ENCODE measurements at places on chromosomes 1 and 21.

GRCh38 chr1:67059346-67059745, 5.4 kb upstream of the SLC35D1 start:
- peak; percentile 6 for DNase-seq

DNA sequence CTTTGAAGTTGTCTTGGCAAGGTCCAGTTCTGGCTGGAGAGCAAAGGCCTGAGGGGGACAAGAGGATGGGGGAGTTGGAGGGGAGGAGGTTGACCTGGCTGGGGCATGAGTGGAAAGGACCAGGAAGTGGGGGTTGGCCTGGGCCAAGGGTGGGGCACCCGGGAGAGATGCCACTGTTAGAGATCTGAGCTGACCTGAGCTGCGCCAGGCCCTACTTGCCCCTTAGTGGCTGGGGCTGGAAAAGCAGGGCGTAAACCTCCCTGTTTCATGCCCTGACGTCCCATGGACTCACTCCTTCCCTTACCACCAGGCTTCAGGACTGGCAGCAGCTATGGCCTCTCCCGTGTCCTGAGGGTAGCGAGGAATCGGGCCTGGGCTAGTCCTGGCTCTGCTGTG, 16.9 kb downstream of the FAAH start:
- no peak for DNase-seq

- DNase-seq, result peak; percentile 35
Measured at GRCh38 chr1:180652792-180653191, 21.0 kb downstream of the XPR1 start.

DNA sequence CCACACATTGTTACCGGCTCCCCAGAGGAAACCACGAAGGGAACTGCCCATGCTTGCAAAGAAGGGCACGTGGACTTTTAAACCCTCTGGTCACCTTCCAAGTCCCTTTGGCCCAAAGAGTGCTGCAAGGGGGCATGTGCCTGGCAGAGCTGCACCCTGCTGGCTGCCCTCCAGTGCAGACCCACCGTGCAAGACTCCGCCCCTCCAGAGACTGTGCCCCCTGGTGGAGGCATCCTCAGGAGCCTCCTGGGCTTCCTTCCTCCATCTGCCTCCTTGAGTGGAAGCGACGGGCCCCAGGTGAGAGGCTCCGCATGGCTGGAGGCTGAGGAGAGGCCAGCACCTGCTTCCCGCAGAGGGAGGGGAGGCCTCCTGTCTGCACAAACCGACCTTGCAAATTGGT, 100.6 kb downstream of the CRYAA start:
- DNase-seq, result no peak

GRCh38 chr1:234489007-234489697, 10.2 kb upstream of the TARBP1 start:
- DNase-seq, result no peak

DNA sequence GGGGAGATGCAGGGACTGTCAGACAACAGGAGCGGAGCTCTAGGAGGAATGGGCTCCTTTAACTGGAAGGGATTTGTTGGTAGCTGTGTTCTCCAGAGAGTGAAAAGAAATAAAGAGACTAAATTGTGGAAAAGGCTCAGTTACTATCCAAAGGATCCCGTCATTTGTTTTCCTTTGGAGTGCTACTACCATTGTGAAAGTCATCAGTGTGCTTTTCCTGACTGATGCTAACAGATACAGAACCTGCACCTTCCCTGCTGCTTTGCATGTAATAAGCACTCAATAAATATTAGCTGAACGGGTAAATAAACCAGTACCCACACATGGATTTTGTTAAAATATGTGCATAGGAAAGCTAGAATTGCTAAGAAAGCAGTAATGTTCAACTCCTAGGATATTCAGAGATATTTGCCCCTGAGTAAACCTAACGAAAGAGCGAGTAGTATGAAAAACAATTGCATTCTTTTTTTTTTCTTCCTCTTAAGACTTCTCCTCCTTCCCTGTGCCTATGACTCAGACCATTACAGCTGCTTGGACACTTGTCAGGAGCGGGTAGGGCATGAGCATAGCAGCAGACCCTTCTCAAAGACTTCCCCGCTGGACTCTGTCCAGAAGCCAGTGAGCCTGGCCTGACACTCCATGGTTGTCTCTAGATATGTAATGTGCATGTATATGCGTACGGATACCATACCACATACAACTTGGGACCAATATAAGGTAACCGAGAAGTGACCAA, 41.7 kb downstream of the PTGFRN start:
- DNase-seq, result peak; percentile 91

DNA sequence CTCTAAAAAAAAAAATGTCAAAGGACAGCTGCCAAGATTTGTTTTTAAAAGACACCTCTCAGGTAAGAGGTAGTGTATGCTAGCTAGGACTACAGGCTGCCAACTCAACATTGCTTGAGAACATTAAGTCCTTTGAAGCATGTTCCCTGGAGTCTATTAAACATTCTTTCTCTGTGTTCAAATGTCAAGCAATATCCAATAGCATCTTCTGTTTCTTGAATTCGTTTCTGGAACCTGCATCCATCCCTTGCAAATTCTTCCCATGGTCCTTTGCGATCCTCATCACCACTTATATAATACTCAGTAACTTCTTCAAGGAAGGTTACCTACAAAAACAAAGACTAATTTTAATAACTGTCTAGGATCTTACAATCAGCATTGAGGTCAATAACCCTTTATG, 5.6 kb downstream of the PPP1R15B start:
- DNase-seq, result no peak

GRCh38 chr1:7223334-7224080, 438.3 kb downstream of the CAMTA1 start:
- peak; percentile 73 for DNase-seq

- DNase-seq, result no peak
Measured at GRCh38 chr21:26123012-26123411, 47.6 kb downstream of the APP start.

DNA sequence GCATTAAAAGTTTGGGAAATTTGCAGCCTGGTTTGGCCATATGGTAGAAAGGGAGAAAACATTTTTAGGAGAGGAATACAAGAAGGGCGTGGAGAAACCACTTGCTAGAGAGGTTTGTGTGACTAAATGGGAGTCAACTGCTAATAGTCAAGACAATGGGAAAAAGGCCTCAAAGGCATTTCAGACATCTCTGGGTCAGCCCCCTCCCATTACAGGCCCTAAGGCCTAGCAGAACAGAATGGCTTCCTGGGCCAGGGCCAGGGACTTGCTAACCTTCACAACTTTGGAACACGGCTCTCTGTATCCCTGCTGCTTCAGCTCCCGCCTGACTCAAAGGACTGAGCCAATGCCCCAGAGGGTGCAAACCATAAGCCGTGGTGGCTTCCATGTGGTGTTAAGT, 752.3 kb upstream of the ADAMTS5 start:
- no peak for DNase-seq

GRCh38 chr1:214111796-214112195, 124.0 kb downstream of the PROX1 start:
- DNase-seq, result no peak

DNA sequence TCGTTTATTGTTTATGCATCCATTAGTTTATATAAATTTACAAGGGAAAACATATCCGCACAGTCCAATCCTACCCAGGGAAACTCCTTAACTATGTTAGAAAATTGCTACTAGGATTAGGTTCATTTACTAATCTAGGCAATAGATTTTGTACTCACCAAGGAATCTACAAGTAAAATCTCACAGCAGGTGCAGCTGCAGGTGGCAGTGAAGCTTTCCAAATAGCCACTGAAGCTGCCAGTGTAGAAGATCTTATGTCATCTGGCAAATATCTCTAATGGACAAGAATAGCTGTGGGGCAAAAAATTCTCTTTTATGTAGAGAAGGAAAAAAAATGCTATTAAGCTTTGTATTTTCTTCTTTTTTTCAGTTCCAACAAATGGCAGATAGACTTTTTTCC, 963.4 kb upstream of the ADGRL4 start:
- no peak for DNase-seq

GRCh38 chr21:37835481-37835880, 80.8 kb downstream of the KCNJ6 start:
- no peak for DNase-seq

- DNase-seq, result no peak
Measured at GRCh38 chr1:204339541-204339940, 20.2 kb downstream of the PLEKHA6 start.

GRCh38 chr21:27776925-27777553, 810.2 kb upstream of the ADAMTS5 start:
- DNase-seq, result no peak

- peak; percentile 29 for DNase-seq
Measured at GRCh38 chr1:235954306-235955283, 87.9 kb upstream of the LYST start.

- peak; percentile 83 for DNase-seq
Measured at GRCh38 chr21:29221253-29221744, 77.4 kb upstream of the BACH1 start.

- no peak for DNase-seq
Measured at GRCh38 chr1:229012823-229013222, 258.1 kb upstream of the RAB4A start.

DNA sequence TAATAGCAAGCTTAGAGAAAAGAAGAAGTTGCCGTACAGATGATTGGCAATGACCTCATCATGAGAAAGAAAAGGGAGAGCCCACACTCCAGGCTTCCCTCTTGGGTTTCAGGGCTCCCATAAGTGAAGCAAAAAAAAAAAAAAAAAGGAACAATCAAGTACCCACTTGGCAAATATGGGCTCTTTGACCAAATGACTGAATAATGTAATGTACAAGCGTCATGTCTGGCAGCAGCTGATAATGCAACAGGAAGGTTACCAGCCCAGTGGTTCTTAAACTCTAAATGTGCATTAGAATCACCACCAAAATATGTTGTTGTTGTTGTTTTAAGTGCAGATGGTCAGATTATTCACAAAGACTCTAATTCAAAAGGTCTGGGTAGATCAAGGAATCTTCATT, 13.5 kb downstream of the TNFSF4 start:
- peak; percentile 69 for DNase-seq

DNA sequence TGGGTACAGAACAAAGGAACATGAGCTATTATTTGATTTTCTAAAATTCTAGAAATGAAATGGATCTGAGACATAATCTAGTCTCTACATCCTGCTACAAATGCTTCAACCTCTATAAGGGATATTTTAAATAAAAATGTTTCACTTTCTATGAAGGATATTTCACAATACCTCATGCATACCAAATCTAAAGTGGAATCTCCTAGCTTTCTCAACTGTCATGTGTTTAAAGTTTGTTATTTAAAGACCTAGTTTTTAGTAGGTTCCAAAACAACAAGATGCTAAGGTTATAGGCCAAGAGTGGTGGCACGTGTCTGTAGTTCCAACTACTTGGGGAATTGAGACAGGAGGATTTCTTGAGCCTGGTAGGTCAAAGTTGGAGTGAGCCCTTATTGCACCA, 47.6 kb downstream of the KDM5B start:
- no peak for DNase-seq

- peak; percentile 44 for DNase-seq
Measured at GRCh38 chr1:107829036-107829770, 135.8 kb downstream of the VAV3 start.

- no peak for DNase-seq
Measured at GRCh38 chr1:74681449-74681848, 7.9 kb upstream of the ERICH3 start.

DNA sequence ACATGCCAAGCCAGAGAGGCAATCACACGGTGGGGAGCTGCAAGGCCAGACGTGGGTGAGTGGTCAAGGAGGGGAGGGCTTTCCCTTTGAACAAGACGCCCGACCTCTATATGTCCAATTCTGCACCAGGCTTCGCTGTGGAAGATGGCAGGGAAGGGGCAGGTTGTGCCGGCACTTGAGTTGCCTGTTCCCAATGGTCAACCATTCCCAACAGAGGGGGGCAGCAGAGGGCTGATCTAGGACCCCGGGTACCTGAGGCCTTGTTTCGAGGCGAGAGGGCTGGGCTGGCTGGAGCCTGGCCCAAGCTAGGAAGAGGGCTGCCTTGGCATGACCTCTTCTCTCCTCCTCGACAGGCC, 64.9 kb downstream of the TMEM53 start:
- DNase-seq, result peak; percentile 49

DNA sequence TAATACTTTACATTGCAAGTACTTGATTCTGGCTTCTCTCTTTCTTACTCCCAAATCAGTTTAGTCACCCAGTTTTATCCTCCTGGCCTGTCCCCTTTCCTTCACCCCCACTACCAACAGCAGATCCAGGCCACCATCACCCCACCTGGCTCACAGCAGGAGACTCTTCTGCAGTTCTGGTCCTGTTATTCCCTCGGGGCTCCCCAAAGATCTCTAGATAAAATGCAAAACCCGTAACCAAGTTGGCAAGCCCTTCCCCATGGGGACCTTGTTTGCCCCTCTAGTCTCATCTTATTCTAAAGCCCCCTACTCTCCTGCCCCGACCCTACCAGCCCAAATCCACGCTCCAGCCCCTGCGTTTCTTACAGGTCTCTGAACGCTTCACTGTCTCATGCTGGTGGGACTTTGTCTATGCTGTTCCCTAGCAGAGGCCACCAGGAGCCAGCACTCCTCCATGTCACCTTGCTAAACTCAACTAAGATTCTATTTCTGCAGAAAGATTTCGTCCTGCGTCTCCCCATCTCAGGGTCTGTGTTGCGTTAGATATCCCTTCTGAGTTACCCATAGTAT, 4.0 kb downstream of the ABCG1 start:
- no peak for DNase-seq

DNA sequence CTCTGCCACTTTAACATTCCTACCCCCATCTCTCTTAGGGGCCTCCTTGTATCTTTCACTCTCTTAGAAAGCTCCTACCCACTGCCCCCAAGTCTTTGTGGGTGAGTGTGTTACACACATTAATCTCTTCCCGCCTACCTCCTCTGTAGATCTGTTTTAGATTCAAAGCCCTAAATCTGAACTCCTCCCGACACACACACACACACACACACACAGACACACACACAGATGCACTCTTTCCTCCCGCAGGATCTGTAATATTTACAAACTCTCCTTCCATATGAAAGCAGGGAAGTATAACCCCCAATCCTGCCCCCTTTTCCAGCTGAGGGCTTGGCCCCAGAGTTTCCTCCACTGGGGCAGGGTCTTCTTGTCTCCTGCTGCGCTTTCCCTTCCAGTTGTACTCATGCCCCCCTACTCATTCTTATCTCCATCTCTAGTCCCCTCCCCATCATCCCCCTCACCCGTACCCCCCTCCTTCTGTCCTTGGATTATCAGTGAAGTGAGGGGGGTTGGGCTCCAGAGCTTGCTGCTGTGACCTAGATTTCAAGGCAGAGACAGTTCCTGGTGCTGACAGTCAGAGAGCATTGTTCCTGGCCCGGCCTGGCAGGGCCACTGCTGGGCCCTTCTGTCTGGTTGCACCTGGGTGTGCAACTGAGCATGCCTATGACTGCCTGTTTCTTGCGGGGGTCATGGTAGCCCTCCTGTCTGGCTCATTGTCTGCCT, 4.3 kb downstream of the PEA15 start:
- DNase-seq, result peak; percentile 25

DNA sequence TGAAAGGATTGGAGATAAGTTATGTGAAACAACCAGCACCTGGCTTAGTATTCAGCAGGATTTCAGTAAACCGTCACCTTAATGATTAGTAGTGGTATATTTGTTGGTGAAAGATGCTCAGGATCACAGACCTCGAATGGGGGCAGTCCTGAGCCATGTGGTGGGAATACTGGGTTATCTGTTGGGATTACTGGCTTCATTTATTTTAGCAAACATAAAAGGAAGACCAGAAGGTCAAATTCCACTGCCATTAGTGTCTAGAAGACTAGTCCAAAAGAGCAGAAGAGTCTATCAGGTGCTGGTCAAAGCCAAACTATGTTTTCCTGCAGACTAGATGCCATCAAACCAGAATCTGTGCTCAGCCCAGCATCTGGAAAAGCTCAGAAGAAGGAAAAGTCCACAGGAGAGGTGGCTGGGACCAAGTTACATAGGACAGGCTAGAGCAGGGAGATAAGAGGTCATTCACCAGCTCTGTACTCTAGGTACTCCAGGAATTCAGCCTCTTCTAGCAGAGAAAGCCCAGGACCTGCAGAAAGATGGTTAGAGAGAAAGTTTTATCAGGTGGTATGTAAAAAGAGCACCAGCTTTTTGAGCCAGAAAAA, 343.4 kb downstream of the PLPP3 start:
- no peak for DNase-seq
